ENCODE measurements at places on chromosomes 1 and 21.

GRCh38 chr1:179393721-179394120, 27.9 kb downstream of the AXDND1 start:
- no peak for DNase-seq

DNA sequence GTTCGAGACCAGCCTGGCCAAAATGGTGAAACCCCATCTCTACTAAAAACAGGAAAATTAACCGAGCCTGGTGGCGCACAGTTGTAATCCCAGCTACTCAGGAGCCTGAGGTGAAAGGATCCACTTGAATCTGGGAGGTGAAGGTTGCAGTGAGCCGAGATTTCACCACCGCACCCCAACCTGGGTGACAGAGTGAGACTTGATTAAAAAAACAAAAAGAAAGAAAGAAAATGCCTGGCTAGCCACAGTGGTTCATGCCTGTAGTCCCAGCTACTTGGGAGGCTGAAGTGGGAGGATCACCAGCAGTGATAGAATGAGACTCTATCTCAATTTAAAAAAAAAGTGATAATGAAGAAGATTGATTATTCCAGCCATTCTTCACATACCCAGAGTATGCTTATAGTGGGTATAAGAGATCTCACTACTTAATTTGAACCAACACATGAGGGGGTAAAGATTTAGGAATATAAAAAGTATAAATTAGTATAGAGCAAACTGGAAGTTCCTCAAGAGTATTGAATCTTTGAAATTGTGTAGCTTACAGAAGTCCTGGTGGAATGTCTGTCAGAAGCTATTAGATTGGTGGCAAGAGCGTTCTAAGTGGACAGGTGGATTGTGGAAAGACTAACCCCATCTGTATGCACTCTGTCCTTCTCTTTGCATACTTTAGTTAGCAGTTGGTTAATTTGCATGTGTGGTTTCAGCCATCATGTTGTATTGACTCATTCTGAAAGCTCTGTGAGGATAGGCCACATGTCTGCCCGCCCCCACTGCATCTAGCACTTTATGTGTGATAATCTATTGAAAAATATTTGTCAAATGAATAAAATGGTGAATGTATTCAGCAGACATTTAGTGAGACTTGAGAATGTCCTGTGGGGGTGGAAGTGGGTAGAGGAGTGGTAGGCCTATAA, 25.0 kb downstream of the RLF start:
- DNase-seq, result peak; percentile 56

GRCh38 chr1:182149411-182149965, 88.0 kb upstream of the ZNF648 start:
- no peak for DNase-seq

- no peak for DNase-seq
These were observed 1.4 kb downstream of the CAPN2 start for GRCh38 chr1:223713546-223714420.

GRCh38 chr1:72284348-72285073, 2.2 kb upstream of the NEGR1 start:
- peak; percentile 67 for DNase-seq
